HFFc6 (cell line): ENCODE measurements at places on chromosomes 5 and 9. TPM values are rescaled to one million over a fixed set of nuclear protein-coding genes. Genes with fewer than 3 reads are reported as not detected.

FOXD4L4 gene
- 0.21 TPM in 1 of 3 replicates, not detected in the others for total RNA-seq

DNA sequence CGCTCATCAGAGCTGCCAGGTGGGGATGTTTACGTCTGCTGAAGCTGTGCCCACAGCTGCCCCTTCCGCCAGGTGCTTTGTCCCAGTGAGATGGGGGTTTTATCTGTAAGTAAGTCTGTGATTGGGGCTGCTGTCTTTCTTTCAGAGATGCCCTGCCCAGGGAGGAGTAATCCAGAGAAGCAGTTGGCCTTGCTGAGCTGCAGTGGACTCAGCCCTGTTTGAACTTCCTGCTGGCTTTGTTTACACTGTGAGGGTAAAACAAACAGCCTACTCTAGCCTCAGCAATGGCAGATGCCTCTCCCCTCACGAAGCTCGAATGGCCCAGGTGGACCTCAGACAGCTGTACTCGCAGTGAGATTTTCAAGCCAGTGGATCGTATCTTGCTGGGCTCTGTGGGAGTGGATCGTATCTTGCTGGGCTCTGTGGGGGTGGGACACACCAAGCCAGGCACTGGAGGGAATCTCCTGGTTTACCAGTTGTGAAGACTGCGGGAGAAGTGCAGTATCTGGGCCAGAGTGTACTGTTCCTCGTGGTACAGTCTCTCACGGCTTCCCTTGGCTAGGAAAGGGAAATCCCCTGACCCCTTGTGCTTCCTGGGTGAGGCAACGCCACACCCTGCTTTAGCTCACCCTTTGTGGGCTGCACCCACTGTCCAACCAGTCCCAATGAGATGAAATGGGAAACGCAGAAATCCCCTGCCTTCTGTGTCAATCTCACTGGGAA, 530.1 kb upstream of the DMAC1 start:
- no peak for DNase-seq
- H3K36me3 ChIP-seq, result no peaks in the 10 kb centered on the region
- H3K4me1 ChIP-seq, result no peaks in the 10 kb centered on the region
- no peak overlapping the region for H3K27ac ChIP-seq
- no peaks in the 10 kb centered on the region for H3K27me3 ChIP-seq
- no peak overlapping the region for H3K4me3 ChIP-seq

- H3K4me1 ChIP-seq, result peaks cover 87% of the 10 kb centered on the region
- no peaks in the 10 kb centered on the region for H3K27me3 ChIP-seq
- DNase-seq, result peak; percentile 98
- peak overlapping the region; percentile 84 for H3K4me3 ChIP-seq
- peak overlapping the region; percentile 97 for H3K27ac ChIP-seq
Measured at GRCh38 chr5:126354012-126354857, 69.0 kb upstream of the GRAMD2B start.

DNA sequence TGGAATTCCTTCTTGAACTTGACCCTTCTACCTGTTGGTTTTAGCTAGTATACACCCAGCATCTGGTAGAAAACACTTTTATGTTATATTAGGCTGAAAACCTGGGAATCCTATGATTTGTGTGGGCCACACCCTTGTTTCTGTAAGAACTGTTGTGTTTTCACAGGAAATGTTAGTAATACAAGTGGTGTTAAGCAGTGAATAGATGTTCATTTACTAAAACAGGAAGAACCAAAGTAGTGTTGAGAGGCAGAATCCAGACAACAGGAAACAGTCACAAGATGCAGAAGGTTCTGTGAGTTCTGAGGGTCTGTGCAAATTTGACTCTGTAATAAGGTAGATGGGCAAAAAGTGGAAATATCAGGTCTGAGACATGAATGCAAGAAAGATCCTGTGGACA, 73.0 kb upstream of the RAI14 start:
- no peak overlapping the region for H3K4me3 ChIP-seq
- peaks cover 54% of the 10 kb centered on the region for H3K4me1 ChIP-seq
- DNase-seq, result no peak
- no peak overlapping the region; the same call in 1 of the 2 replicates for H3K27ac ChIP-seq
- H3K36me3 ChIP-seq, result peaks cover 9% of the 10 kb centered on the region

SARDH gene
- total RNA-seq, result 0.31 to 5.4 TPM (median 0.42 TPM) in 3 replicates

DNA sequence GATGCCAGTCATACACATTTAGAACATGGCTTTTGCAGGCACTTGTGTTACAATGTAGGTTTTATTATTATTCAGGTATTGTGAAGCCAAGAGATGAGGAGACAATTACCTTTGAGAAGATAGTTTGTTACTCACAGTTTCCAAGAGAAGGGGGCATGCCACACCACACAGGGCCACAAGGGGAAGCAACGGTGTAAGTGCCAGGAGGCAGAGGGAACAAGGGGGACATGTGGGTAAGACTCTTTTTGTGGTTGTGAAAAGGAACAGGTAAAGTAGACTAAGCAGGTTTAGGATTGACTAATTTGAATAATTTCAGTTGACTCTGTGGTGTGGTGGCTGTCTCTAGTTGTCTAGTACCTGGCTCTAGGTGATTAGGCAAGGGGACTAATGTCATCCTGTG, 191.2 kb downstream of the TRPM6 start:
- no peaks in the 10 kb centered on the region for H3K4me1 ChIP-seq
- H3K27me3 ChIP-seq, result no peaks in the 10 kb centered on the region
- no peak for DNase-seq
- no peaks in the 10 kb centered on the region for H3K36me3 ChIP-seq
- H3K4me3 ChIP-seq, result no peak overlapping the region

DNA sequence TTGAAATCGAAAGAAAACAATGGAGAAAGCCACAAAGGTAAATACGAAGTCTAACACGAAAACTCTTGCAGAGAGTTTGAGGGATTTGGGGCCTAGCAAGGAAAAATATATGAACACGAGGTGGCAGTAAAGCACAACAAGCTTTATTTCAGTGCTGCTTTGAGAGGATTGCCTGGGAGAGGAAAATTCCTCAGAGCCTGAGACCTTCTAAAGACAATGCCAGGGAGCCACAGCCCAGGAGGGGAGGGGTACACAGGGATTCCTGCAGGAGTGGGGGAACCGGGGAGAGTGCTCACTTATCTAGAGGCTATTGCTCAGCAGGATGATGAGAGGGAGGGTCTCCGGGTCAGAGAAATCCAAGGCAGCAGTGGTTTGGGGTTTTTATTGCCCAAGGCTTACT, 134.9 kb upstream of the ADCY2 start:
- no peaks in the 10 kb centered on the region; the same call in 1 of the 2 replicates for H3K27me3 ChIP-seq
- peak; percentile 44 for DNase-seq
- no peaks in the 10 kb centered on the region for H3K4me1 ChIP-seq
- no peak overlapping the region for H3K4me3 ChIP-seq

DNA sequence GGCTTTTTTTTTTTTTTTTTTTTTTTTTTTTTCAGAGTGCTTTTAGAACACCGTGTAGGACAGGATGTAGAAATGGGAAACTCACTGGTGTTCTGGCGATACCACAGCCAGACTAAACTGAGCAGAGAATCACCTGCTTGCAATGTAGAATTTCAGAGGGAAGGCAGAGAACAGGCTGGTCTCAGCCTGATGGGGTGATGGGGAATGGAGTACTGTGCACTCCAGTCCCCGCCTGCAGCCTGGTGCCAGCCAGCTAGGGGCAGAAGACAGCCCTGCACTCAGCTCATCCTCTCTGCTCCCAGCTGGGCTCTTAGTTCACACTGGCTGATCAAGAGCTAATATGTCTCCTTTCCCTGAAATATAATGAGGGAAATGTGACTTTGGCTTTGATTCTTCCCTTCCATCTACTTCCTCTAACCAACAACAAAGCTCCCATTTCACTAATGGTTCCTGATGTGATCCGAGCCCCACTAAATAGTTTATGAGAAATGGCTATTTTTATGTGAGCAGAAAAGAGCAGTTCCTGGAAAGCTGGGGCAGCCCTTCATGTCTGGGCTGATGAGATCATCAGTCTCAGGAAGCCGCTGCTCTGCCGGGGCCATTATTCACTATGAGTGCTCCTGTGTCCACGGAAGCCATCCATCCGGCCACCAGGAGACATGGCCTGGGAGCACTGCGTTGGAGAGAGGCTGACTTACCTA, 209.7 kb downstream of the GADD45G start:
- peaks cover 2% of the 10 kb centered on the region for H3K27me3 ChIP-seq
- H3K36me3 ChIP-seq, result no peaks in the 10 kb centered on the region
- no peak overlapping the region for H3K27ac ChIP-seq
- H3K4me3 ChIP-seq, result no peak overlapping the region
- no peaks in the 10 kb centered on the region for H3K4me1 ChIP-seq

MARCHF11 gene
- not detected in 3 replicates for total RNA-seq

DNA sequence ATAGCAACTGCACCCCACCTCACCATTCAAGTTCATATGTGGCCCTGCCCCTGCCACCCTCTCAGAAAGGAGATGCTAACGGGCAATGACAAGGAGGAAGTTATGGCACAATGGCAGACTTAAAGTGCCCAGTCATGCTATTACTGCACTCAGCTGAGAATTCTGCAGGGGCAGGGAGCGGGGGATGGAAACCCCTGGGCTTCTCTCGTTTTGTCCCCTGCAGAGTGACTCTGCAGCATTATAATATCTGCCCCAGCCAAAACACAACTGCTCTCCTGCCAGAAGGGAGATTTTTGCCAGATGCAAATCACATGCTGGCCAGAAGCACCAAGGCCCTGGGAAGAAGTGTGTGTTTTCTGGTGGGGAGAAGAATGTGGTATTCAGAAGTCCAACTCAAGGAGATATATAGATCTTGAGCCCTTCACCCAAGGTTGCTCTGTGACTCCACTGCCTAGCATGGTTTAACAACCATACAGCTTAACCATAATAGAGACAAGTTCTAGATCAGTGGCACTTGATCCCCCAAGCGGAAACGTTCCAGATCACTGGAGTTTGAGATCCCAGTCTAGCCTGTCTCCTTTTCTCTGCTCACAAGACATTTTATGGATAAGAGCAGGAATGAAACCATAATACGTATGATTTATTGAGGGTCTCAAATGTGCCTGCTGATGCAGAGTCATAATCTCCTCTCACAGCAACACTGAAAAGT, 207.0 kb upstream of the MAP3K1 start:
- H3K4me1 ChIP-seq, result peaks cover 17% of the 10 kb centered on the region
- DNase-seq, result no peak
- H3K4me3 ChIP-seq, result no peak overlapping the region
- no peak overlapping the region for H3K27ac ChIP-seq

- no peak overlapping the region for H3K27ac ChIP-seq
- no peak for DNase-seq
- no peak overlapping the region for H3K4me3 ChIP-seq
- H3K27me3 ChIP-seq, result no peaks in the 10 kb centered on the region; the same call in 1 of the 2 replicates
- peaks cover 5% of the 10 kb centered on the region; the same call in 1 of the 2 replicates for H3K36me3 ChIP-seq
Measured at GRCh38 chr5:180191716-180192115, 17.3 kb downstream of the RASGEF1C start.

DNA sequence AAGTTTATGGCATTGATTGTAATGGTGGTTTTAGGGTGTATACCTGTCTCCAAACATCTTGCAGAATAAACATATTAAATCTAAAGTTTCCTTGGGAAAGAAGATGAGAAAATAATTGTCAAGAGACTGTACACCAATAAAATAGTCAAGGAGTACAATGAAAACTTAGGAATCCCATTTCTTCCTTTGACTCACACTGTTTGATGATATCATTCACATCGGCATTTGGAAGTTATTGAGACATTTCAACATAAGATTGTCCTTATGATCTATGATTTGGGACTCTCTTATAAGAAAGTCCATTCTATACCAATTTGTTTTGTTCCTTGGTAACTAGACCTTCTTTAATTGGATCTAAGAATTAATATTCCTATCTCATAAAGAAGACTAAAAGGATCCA, 482.7 kb downstream of the RAB3C start:
- H3K27me3 ChIP-seq, result no peaks in the 10 kb centered on the region
- peak overlapping the region; percentile 68; the same call in 1 of the 2 replicates for H3K27ac ChIP-seq
- H3K4me1 ChIP-seq, result peaks cover 76% of the 10 kb centered on the region
- DNase-seq, result peak; percentile 43
- no peaks in the 10 kb centered on the region for H3K36me3 ChIP-seq

GRCh38 chr9:81822301-81822865, 105.8 kb upstream of the SPATA31D4 start:
- H3K27me3 ChIP-seq, result no peaks in the 10 kb centered on the region
- no peak overlapping the region for H3K27ac ChIP-seq
- peaks cover 71% of the 10 kb centered on the region for H3K4me1 ChIP-seq
- H3K4me3 ChIP-seq, result no peak overlapping the region
- no peaks in the 10 kb centered on the region for H3K36me3 ChIP-seq
- DNase-seq, result no peak

DNA sequence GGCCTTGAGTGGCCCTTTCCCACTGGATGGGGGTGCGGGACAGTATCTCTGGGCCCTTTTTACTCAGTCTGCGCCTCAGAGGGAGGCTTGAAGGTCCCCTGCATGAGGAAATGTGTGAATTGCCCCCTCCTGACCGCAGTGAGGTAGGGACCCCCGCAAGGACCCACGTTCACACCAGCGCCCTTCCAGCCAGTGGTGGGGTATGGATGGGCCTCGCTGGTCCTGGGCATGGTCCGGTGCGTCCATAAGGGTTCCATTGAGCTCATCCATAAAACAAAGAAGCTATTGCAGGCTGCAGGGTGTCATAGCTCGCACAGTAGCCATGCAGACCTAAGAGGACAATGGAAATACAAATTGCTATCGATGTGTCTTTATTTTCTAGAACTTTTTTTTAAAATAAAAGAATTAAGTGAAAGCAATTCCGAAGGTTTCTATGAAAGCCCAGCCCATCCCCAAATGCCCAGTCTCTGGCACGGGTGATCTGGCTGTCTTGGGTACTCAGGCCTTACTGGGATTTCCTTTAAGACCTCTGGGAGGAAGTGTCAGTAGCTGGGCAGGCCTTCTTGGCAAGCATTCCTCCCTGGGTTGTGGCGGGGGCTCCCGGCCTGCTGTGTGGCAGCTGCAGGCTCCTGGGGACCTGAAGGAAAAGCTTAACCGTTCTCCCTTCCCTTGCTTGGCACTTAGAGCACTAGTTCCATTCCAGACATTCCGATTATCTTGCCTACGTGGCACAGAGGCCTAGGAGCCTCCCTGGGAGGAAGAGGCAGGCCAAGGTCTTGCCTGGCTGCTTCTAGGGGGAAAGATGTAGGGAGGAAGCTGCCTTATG, 1.5 kb upstream of the SEMA5A start:
- H3K4me1 ChIP-seq, result peaks cover 49% of the 10 kb centered on the region
- peaks cover 59% of the 10 kb centered on the region for H3K36me3 ChIP-seq
- DNase-seq, result peak; percentile 49
- H3K27ac ChIP-seq, result peak overlapping the region; percentile 99

MEIKIN gene
- not detected in 3 replicates for total RNA-seq

- no peaks in the 10 kb centered on the region for H3K4me1 ChIP-seq
- no peaks in the 10 kb centered on the region for H3K36me3 ChIP-seq
- H3K27ac ChIP-seq, result no peak overlapping the region
- H3K4me3 ChIP-seq, result no peak overlapping the region
Measured at GRCh38 chr5:159560088-159560487, 229.8 kb upstream of the IL12B start.

NUDT12 gene
- 6.9 and 9.9 TPM in 2 replicates for total RNA-seq

GRCh38 chr5:157965040-157965678, 106.2 kb upstream of the CLINT1 start:
- no peak for DNase-seq
- no peaks in the 10 kb centered on the region for H3K4me1 ChIP-seq
- H3K4me3 ChIP-seq, result no peak overlapping the region
- H3K27me3 ChIP-seq, result peaks cover 1% of the 10 kb centered on the region
- no peak overlapping the region for H3K27ac ChIP-seq
- H3K36me3 ChIP-seq, result no peaks in the 10 kb centered on the region

- H3K27ac ChIP-seq, result no peak overlapping the region
- peaks cover 4% of the 10 kb centered on the region; the same call in 1 of the 2 replicates for H3K27me3 ChIP-seq
- DNase-seq, result no peak
- H3K4me1 ChIP-seq, result peaks cover 22% of the 10 kb centered on the region
- no peaks in the 10 kb centered on the region for H3K36me3 ChIP-seq
- H3K4me3 ChIP-seq, result no peak overlapping the region
Measured at GRCh38 chr9:2418619-2419018, 203.0 kb upstream of the VLDLR start.

GRCh38 chr9:95506678-95507463, 9.9 kb downstream of the PTCH1 start:
- DNase-seq, result peak; percentile 57
- H3K36me3 ChIP-seq, result no peaks in the 10 kb centered on the region
- H3K27me3 ChIP-seq, result peaks cover 3% of the 10 kb centered on the region; the same call in 1 of the 2 replicates
- peaks cover 21% of the 10 kb centered on the region for H3K4me1 ChIP-seq
